ENCODE measurements at places on chromosomes 2 and 18. TPM values are rescaled to one million over a fixed set of nuclear protein-coding genes. Genes with fewer than 3 reads are reported as not detected.

Gene CDH19
- polyA plus RNA-seq, result 1.1 TPM

Gene ERICH2
- polyA plus RNA-seq, result 0.62 TPM

Gene CABYR
- 3.0 TPM for polyA plus RNA-seq

GRCh38 chr18:79010802-79011201, 31.2 kb downstream of the SALL3 start:
- DNase-seq, result no peak

DNA sequence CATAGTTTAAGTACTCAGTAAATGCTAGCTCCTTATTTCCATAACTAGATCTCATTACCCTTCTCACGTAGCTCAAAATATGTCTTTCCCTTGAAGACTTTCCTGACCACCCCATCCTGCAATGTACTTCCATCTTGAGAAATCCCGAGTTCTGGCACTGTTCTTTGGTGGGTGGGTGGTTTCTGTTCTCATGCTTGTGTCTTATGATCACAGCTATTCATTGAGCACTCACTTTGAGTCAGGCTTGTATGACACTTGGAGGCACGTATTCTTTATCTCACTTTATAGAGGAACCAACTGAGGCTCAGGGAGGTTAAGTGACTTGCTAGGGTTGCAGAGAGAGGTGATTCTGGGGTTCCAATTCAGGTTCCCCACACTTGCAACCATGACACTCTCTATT, 9.0 kb upstream of the CLIP4 start:
- DNase-seq, result no peak

DNA sequence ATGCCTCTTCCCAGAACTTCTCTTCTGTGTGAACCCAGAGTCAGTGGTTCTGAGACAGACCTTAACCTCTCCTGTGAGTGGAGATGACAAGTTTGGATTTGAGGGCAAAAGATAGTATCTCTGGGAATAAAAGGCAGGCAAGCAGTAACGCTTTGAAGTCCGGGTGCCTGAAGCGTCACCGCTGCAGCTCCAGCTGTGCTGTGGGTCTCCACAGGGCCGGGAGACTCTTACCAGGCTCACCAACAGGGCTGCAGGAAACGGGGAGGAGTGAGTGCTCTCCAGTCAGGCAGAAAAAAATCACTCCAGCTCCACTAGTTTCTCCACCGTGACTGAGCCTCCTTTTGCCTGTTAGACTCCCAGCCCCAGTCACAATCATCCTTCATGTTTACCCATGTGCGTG, 79.7 kb upstream of the MAP4K4 start:
- DNase-seq, result no peak

GRCh38 chr2:70921031-70921430, 14.7 kb upstream of the ATP6V1B1 start:
- DNase-seq, result no peak

GRCh38 chr2:149716687-149717086, 129.1 kb upstream of the MMADHC start:
- no peak for DNase-seq

GRCh38 chr2:229350117-229350805, 79.2 kb upstream of the PID1 start:
- no peak for DNase-seq

GRCh38 chr2:24642351-24642750, 150.8 kb downstream of the PTRHD1 start:
- no peak for DNase-seq

DNA sequence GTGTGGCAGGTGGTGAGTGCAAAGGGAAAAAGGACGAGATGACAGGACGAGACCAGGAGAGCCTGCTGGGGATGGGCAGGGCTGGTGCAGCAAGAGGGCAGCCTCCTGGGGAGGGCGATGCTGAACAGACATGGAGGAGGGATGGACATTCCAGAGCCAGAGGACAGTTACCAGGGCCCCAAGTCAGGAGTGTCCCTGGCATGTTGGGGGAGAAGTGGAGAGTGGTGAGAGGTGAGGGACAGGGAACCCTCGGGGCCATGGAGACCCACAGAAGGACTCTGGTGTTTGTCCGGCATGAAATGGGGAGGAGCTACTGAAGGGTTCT, 19.0 kb downstream of the MTERF4 start:
- DNase-seq, result no peak
